Stimulated activated CD4-positive, alpha-beta T cell treated with anti-CD3 and anti-CD28 coated beads, Interleukin-1b, Interleukin-23, amount 100 ng/mL, for 4 hours (primary cell): ENCODE measurements at places on chromosomes 3 and 15.

DNA sequence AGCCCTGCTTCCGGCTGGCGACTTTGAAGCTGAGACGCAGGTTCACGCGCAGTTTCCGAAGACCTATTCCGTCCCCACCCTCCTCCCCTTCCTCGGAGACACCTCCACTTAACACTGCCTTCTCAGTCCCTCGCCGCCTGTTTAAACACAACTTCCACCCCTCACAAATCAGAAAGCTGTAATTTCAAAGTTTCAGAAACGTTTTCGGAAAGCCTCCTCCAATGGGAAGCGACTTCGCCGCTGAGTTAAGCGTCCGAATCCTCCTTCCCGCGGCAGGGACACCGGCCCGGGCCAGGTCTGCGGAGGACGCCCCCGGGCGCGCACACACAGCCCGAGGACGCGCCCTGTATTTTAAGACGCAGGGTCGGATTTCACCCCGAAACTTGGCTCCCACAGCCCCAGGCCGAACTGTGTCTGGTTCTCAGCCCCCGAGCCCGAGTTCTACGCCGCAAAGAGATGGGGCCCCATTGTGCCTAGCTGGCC is 559 bp upstream of the LRRN1 start:
- no peak for DNase-seq

GRCh38 chr15:63436872-63437375 is 55.3 kb upstream of the CA12 start:
- DNase-seq: peak; percentile 44

DNA sequence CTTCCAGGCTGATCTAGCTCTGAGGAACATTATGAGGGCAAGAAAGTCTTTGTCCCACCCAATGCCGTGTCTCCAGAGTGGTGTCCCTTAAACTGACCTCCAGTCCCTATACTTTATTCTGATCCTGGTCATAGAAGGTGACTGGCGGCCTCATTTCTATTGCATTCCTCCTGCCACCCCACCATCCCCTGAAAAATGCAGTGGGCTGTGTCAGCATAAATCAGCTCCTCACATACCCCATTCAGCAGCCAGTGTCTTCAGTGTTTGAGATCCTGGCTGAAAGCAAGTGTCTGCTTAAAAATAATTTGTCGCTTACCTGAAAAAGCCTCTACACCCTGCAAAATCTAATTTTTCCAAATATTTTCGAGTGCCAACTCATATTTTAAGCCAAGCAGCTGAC is 346.1 kb downstream of the FEZF2 start:
- DNase-seq: no peak

- no peak for DNase-seq
Measured at GRCh38 chr3:78660957-78661356, 1106.8 kb downstream of the ROBO1 start.

DNA sequence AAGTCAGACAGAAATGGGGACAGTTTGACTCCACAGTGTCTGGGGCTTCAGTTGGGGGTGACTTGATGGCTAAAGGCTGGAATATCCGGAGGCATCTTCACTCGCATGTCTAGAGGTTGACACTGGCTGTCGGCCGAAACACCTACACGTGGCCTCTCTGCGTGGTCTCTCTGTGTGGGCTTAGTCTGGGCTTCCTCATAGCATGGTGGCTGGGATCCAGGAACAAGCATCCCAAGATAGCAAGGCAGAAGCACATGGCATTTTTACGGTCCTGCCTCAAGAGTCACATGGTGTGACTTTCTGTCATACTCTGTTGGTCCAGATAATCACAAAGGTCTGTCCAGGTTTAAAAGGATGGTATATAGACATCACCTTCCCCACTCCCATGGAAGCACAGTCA is 34.5 kb downstream of the MAGI1 start:
- no peak for DNase-seq

- DNase-seq: no peak
Measured at GRCh38 chr15:45474799-45475198, 47.8 kb downstream of the SLC30A4 start.

DNA sequence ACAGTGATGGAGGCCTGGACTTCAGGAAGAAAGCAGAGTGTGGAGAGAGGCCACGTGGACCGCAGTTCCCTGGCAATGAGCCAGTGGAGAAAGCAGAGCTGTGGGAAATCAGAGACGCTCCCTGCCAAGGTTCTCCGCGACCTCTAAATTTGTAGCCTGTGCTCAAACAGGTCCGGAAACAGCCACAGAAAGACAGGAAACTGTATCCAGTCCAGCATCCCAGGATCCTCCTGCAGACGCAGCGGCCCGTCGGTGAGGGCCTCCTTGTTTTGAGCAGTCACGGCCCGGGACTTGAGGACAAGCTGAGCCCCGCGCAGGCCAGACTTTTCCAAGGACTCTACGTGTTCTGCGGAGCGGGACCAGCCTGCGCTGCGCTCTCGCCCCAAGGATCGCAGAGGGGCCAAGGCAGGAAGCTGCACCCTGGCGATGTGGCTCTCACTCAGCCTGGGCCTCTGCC is 22.3 kb downstream of the RPSA start:
- no peak for DNase-seq

- DNase-seq: peak; percentile 72
Measured at GRCh38 chr3:37855363-37855970, 6.2 kb upstream of the CTDSPL start.

- DNase-seq: no peak
Measured at GRCh38 chr3:163438760-163439159, 1639.5 kb downstream of the SI start.

DNA sequence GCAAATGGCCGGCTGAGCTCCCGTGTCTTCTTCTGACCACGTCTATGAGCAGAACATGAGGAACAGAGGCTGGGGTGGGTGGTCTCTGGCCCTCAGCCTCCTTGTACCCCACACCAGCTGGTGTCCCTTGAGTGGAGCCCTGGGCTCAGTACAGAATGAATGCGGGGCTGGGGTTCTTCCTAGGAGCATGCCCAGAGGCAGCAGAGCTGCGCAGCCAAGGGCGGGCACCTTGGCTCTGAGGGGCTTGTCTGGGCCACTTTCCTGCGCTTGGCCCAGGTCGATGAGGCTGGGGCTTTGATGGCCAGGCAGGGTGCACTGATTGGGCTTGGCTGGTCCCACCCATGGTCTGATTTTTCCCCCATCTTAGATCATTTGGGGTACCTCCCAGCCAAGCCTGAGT is 6.4 kb downstream of the SCN5A start:
- DNase-seq: no peak

- no peak for DNase-seq
Measured at GRCh38 chr3:99393961-99394360, 244.4 kb upstream of the COL8A1 start.

- DNase-seq: no peak
Measured at GRCh38 chr15:79209690-79210089, 72.8 kb upstream of the ANKRD34C start.

- DNase-seq: no peak
Measured at GRCh38 chr3:45414823-45415222, 26.4 kb downstream of the LARS2 start.

DNA sequence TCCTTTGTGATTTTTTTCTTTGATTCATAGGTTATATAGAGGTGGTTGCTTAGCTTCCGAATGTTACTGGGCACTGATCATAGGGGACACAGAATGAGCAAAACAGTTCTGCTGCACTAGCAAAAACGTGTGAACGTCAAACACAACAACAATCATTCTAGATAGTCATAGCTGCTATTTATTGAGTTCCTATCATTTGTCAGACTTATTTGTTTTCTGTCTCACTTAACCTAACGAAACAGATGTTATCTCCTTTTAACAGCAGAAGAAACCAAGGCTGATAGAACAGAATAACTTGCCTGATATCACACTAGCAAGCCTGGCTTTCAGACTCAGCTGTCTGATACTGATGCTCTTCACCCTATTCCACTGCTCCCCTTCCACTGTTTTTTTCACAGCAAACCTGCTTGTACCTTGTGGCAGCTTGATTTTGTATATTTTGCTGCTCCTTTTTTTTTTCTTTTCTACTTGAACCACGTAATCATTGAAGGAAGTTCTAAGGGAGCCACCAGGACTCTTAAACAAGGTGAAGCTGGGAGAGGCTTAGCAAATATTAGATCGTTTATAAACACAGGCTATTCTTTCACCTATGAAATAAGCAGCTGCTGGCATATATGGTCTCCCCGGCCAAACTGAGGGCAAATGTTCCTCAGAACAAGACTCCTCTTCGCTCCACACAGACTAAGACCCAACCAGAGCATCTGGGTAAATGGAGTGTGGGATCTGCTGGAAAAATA is 78.8 kb downstream of the MCF2L2 start:
- DNase-seq: no peak
